ENCODE measurements at places on chromosomes 2 and 18. TPM values are rescaled to one million over a fixed set of nuclear protein-coding genes. Genes with fewer than 3 reads are reported as not detected.

Gene NEB
- under 0.01 TPM for total RNA-seq

Gene VSNL1
- total RNA-seq = 0.32 TPM

Gene REG3G
- not detected for total RNA-seq

Gene ADD2
- not detected for total RNA-seq

Gene FHOD3
- total RNA-seq = 5.2 TPM

Gene PAIP2B
- total RNA-seq = under 0.01 TPM

Gene UCN
- 0.43 TPM for total RNA-seq

Gene KCNE4
- total RNA-seq = 13.4 TPM

Gene FEV
- total RNA-seq = not detected

Gene TEKT4
- not detected for total RNA-seq

Gene HYCC2
- 17.7 TPM for total RNA-seq

Gene TEX51
- total RNA-seq = not detected

Gene BOK
- 54.0 TPM for total RNA-seq

Gene PMAIP1
- 25.4 TPM for total RNA-seq

Gene OTX1
- total RNA-seq = not detected

Gene TCF23
- total RNA-seq = not detected

Gene TMEM198
- 2.9 TPM for total RNA-seq

Gene GNLY
- not detected for total RNA-seq

Gene DSC3
- 0.43 TPM for total RNA-seq

Gene FNDC4
- 8.6 TPM for total RNA-seq

Gene KIF5C
- total RNA-seq = under 0.01 TPM

Gene GPR45
- total RNA-seq = not detected

Gene CHRNA1
- 0.32 TPM for total RNA-seq

Gene LINC00305
- not detected for total RNA-seq

Gene EVX2
- not detected for total RNA-seq

Gene EMILIN1
- total RNA-seq = 160 TPM

Gene LBH
- total RNA-seq = 548 TPM

Gene LRRC30
- total RNA-seq = not detected

Gene DYNC2LI1
- 17.4 TPM for total RNA-seq

Gene LIMS1
- total RNA-seq = 162 TPM

Gene LYPD6
- 5.2 TPM for total RNA-seq

Gene OTOF
- under 0.01 TPM for total RNA-seq

Gene ACVR1C
- under 0.01 TPM for total RNA-seq

Gene MTX2
- total RNA-seq = 16.8 TPM

Gene ARPC2
- 483 TPM for total RNA-seq

Gene KCNF1
- not detected for total RNA-seq
